ENCODE measurements at places on chromosomes 12 and 14. TPM values are rescaled to one million over a fixed set of nuclear protein-coding genes. Genes with fewer than 3 reads are reported as not detected.

Gene SIX1
- total RNA-seq = 1.1 TPM

Gene CATSPERB
- total RNA-seq = not detected

Gene DENND5B
- total RNA-seq = 8.4 TPM

Gene CPNE6
- not detected for total RNA-seq

Gene BEGAIN
- not detected for total RNA-seq

Gene GYS2
- total RNA-seq = not detected

Gene FIGNL2
- 0.12 TPM for total RNA-seq

Gene CMA1
- not detected for total RNA-seq

Gene COA8
- total RNA-seq = 2.8 TPM

Gene POMT2
- total RNA-seq = 10.1 TPM

Gene SLC17A8
- not detected for total RNA-seq

Gene PLEKHG7
- total RNA-seq = not detected

Gene GLS2
- not detected for total RNA-seq

Gene KRT73
- not detected for total RNA-seq

Gene MRPL52
- total RNA-seq = 39.5 TPM

Gene C12orf56
- total RNA-seq = 0.23 TPM

Gene CINP
- 31.7 TPM for total RNA-seq

Gene ZNF605
- 8.2 TPM for total RNA-seq

Gene PRB2
- total RNA-seq = not detected

Gene NTS
- not detected for total RNA-seq

Gene C14orf132
- 15.3 TPM for total RNA-seq

Gene A2M
- total RNA-seq = 1.2 TPM

Gene TSHR
- total RNA-seq = not detected

Gene B4GALNT1
- total RNA-seq = 1.3 TPM

Gene COCH
- total RNA-seq = 0.15 TPM

Gene CLMN
- total RNA-seq = 0.23 TPM

Gene WSCD2
- not detected for total RNA-seq

Gene SERPINA12
- not detected for total RNA-seq

Gene IL22
- not detected for total RNA-seq

Gene KLRG1
- 0.15 TPM for total RNA-seq

Gene DDN
- total RNA-seq = not detected

Gene ACOT6
- total RNA-seq = not detected

Gene CLEC4D
- total RNA-seq = not detected

Gene PLXNC1
- total RNA-seq = 1.1 TPM

Gene SALL2
- 2.0 TPM for total RNA-seq

Gene MGP
- 26.6 TPM for total RNA-seq

Gene BAZ1A
- total RNA-seq = 30.8 TPM

Gene TMEM179
- total RNA-seq = 0.08 TPM

Gene TESPA1
- total RNA-seq = not detected

Gene AGAP2
- 0.30 TPM for total RNA-seq

Gene PRDM4
- total RNA-seq = 11.4 TPM

Gene SLC2A14
- total RNA-seq = not detected

Gene KRT7
- total RNA-seq = 533 TPM

Gene AHSA1
- total RNA-seq = 107 TPM

Gene TBX3
- 20.8 TPM for total RNA-seq

Gene CCDC177
- total RNA-seq = not detected

Gene TNFAIP2
- total RNA-seq = 21.9 TPM

Gene GARIN6
- total RNA-seq = not detected

Gene IQSEC3
- total RNA-seq = not detected

Gene OVCH1
- total RNA-seq = 0.70 TPM

Gene ERP27
- not detected for total RNA-seq

Gene SAMD15
- 2.0 TPM for total RNA-seq

Gene DNAI7
- total RNA-seq = 0.08 TPM

Gene DDX51
- 7.8 TPM for total RNA-seq

Gene PROX2
- total RNA-seq = not detected

Gene SLC10A1
- total RNA-seq = not detected

Gene PPP1R36
- 0.53 TPM for total RNA-seq

All from smooth muscle cell of the coronary artery (primary cell).